Hypothalamus (tissue), 51 donors: ENCODE measurements at places on chromosomes 2 and 18.

DNA sequence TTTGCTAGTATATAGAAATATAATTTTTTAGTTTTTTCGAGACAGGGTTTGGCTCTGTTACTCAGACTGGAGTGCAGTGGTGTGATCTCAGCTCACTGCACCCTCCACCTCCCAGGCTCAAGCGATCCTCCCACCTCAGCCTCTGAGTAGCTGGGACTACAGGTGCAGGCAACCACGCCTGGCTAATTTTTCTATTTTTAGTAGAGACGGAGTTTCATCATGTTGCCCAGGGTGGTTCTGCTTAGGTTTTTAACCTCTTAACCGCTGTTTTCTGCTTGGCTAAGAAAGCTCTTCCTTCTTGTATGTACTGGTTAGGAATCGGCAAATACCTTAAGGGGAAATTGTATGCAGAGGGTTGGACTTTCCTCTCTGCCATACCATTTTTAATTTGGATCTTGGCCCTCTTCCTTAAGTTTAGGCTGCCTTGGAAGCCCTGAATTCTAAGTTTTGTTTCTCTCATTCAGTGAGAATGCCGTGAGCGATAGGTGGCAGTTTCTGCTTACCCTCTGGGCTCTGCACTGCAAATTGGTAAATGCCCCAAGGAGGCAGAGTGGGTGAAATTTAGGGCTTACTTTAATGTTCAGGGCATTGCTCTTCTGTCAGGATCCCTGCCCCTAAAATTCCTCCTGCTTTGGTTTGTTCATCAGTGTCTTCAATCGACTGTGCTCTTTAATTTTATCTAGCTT is 32.3 kb downstream of the EML6 start:
- DNase-seq = no peak

DNA sequence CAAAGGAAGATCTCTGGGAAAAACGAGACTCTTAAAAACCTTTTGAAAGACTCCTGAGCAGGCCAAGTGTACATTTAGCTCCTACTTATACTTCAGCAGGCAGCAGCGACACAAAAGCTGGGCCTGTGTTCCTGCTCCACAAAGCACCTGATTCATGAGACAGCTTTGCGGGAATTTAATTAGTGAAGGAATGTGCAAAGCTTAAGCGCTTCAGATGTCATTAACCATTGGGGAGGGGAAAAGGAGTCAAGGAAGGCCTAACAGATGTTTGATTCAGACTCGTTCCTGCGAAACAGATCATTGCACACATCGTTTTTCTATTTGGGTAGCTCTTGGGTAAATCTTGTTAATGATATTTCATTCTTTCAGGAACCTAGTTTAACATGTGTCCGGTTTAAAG is 125.9 kb downstream of the MAIP1 start:
- no peak for DNase-seq

GRCh38 chr2:7033136-7033960 is 116.1 kb downstream of the RNF144A start:
- no peak for DNase-seq

DNA sequence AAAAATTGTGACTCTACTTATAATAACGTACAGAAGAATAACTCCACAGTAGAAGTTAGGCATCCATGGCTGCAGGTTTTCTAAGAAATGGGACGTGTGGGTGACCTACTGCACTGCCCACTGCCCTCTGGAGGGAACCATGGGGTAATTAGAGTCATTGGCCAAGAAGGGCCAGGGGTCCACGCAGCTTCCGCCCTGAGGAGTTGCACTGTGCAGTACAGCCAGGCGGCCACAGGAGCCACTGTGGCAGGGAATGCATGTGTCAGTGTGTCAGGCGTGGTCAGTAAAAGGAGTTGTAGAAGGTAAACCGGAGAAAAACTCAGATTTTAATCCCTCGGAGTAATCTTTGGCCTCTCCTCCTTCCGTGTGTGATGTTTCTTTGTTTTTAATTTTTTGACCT is 24.8 kb downstream of the NCK2 start:
- DNase-seq = no peak

DNA sequence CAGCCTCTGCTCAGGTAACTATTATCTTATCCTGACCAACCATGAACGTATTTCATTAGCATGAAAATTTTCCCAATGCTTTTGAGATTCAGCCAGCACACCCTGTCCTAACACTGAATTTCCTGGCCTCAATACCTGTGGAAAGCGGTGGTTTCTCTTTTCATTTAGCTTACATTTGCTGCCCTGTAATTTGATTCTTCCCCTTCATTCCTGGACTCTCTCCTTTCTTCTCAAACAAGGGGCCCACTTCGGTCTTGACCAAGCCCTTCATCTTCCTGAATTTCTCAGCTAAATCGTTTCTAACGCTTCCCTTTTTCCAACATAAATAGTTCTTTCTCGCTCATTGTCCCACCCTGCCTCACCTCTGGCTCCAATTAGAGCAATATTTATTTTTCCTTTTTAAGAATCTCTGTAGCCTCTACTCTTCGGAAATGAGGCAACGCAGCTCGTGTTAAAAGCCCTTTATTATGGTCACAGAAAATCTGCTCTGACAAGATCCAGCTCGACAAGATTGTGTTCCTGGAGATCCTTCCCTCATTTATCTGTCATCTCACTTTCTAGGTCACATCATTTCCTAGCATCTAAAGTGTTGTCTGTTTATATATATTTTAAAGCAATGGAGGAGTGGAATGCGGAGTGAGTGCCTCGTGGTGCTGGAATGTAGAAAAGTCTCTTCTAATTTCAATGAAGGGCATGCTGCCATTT is 49.5 kb upstream of the BCL11A start:
- no peak for DNase-seq
